Tibial nerve (tissue), 4 donors: ENCODE measurements at places on chromosomes 1 and 21. TPM values are rescaled to one million over a fixed set of nuclear protein-coding genes. Genes with fewer than 3 reads are reported as not detected.

Gene TPTE
- total RNA-seq: not detected

Gene ARTN
- not detected for total RNA-seq

Gene ACOT11
- 13.8 TPM for total RNA-seq

Gene CLDN17
- not detected for total RNA-seq

Gene FCRLA
- total RNA-seq: 0.60 TPM

Gene BARHL2
- total RNA-seq: not detected

Gene C1orf167
- total RNA-seq: not detected

Gene HSF2BP
- total RNA-seq: 1.8 TPM

Gene PGLYRP4
- total RNA-seq: not detected

Gene PKP1
- total RNA-seq: 0.90 TPM

Gene AVPR1B
- not detected for total RNA-seq

Gene BTF3L4
- total RNA-seq: 38.7 TPM

Gene ACTL8
- not detected for total RNA-seq

Gene CCDC185
- total RNA-seq: not detected

Gene WDR4
- total RNA-seq: 13.0 TPM

Gene RNU1-4
- total RNA-seq: under 0.01 TPM

Gene RGS13
- 0.22 TPM for total RNA-seq

Gene LHX8
- total RNA-seq: not detected

Gene MX2
- total RNA-seq: 10.9 TPM

Gene APCS
- not detected for total RNA-seq

Gene OR2T29
- total RNA-seq: not detected

Gene ATP6V1G3
- not detected for total RNA-seq

Gene FMO2
- total RNA-seq: 36.6 TPM

Gene SPATA45
- total RNA-seq: not detected

Gene AADACL4
- total RNA-seq: not detected

Gene ICOSLG
- 2.6 TPM for total RNA-seq

Gene VANGL2
- 1.5 TPM for total RNA-seq

Gene HSD3B2
- total RNA-seq: not detected

Gene LTN1
- 29.1 TPM for total RNA-seq

Gene FAM78B
- 2.0 TPM for total RNA-seq

Gene OR6K3
- total RNA-seq: not detected

Gene RNU11
- total RNA-seq: not detected
